ENCODE measurements at places on chromosomes 13 and 19.
A peak's percentile ranks its signal among the peaks of the same experiment; 100 is the strongest.

GRCh38 chr19:55642153-55643002, 1.1 kb upstream of the ZNF581 start:
- DNase-seq: peak; percentile 68

GRCh38 chr19:43331435-43332010, 22.0 kb upstream of the CD177 start:
- DNase-seq: peak; percentile 28

DNA sequence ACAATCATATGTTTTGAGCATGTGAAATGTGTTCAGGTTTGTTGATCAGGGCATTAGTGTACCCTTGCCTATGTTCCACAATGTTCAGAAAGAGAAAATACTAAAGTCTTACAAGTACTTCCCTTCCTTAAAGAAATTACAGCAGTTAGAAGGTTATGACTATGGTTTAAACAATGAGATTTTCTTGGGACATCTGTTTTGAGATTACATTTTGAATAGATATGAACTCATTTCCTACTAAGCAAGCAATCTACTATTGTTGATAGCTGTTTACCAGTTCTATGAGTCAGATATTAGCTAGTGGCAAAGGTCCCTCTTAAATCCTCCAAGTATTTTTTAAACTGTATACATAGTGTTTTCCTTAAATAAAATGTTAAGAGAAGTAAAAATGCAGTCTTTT, 241.3 kb downstream of the DACH1 start:
- no peak for DNase-seq

DNA sequence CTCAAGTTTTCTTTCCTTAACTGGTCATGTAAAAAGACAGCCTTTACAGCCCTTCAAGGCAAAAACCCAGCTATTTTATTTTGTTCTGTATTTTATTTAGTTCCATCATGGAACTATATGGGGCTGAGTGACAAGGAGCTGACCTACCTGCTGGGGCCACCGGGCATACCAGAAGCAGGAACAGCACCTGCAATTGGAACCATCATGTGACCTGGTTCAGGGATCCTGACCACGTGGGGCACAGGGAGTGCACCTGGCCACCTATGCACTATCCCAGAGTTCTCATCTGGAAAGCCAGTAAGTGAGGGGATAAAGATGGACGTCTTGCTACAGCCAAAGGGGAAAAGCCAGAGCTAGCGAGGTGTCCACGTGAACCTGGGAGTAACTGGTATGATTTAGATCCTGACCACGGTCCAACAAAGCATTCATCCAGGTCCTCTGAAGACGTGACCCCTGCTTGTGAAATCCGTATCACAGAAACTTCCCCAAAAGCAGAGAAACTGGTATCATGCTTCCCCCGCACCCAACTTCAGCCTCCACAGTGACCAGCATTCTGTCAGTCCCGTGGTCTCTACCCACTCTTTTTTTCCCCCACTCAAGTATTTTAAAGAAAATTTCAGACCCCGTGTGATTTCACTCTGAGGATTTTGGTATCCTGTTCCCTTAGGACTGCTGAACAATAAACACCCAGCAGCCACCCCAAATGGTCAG, 40.5 kb upstream of the SLC15A1 start:
- no peak for DNase-seq

GRCh38 chr19:55452749-55453346, 8.6 kb downstream of the ISOC2 start:
- peak; percentile 98 for DNase-seq

DNA sequence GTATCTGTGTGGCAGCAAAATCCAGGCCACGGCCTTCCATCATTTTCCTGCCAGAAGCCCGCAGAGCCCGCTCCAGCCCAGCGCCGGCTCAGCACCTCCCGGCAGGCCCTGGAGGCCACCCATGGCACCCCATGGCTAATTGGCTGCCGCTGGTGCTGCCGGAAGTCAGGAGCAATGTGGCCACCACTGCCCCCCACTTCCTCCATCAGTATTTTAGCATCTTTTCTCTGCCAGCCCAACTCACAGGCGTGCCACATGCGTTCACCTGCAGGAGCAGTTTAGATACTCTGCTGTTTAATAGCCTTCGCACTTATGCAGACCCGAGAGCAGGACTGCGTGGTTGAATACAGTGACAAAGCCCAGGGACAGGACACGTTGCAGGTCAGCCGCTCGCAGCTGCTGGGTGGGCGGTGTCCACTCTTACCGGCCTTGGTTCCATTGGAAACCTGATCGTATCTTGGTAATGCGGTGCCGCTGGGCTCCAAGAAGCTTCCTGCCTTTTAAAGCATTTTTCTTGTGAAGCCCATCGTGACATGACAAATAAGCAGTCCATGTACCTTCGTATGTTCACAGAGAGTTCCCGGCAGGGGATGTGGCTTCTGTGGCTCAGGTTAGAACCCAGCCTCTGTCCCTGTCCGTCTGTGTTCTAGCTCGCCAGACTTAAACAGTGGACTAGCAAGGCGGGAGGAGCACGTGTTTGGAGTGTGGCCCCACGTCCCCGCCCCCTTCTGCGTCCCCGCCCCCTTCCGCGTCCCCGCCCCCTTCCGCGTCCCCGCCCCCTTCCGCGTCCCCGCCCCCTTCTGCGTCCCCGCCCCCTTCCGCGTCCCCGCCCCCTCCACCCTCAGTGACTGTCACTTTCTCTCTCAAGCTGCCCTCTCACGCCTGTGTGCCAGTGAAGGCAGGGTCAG, 162.0 kb upstream of the SOX1 start:
- peak; percentile 68 for DNase-seq

- DNase-seq: no peak
These were observed 2.5 kb downstream of the MAP1S start for GRCh38 chr19:17721821-17722220.

- DNase-seq: peak; percentile 27
These were observed 1.1 kb downstream of the PAF1 start for GRCh38 chr19:39389631-39390414.

DNA sequence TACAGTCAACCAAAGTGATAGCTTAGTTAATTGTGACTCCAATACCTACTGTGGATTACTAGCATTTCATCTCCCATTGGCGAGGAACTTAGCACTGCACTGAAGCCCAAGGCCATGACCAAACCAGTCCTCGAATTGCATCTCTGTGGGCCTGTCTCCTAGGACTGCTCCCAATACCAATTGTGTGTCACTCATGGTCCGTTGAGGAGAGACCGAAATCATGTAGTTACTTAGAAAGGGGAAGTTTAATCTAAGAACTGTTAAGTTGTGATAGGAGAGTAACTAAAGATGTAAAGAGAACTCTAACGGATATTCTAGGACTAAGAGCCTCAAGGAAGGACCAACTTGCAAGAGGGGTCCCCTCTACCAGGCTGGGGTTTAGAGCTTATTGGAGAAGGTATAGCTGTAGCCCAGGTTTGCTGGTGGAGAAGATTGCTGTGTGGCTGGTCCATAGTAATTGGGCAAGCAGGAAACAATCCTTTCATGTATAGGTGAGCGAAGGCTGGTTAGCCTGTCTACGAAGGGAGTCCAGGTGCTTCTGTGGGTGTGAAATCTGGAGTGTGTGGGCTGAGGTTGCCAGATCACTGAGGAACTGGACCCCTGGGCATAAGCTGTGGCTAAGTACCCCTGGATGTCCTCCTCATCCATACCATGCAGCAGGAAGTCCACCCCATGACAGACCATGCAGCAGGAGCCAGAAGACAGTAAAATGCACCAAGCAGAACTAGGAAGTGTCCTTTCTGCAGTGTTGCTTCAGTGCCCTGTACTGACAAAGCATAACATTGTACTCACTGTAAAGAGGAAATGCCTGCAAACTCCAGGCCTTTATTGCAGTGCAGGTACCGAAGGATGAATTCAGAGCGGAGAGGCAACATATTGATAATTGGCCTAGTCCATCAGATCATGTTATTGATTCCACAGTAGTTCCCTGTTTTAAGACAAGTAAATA, 30.8 kb downstream of the DNAJC3 start:
- DNase-seq: no peak

GRCh38 chr19:49999371-50000010, 25.7 kb downstream of the VRK3 start:
- peak; percentile 51 for DNase-seq

DNA sequence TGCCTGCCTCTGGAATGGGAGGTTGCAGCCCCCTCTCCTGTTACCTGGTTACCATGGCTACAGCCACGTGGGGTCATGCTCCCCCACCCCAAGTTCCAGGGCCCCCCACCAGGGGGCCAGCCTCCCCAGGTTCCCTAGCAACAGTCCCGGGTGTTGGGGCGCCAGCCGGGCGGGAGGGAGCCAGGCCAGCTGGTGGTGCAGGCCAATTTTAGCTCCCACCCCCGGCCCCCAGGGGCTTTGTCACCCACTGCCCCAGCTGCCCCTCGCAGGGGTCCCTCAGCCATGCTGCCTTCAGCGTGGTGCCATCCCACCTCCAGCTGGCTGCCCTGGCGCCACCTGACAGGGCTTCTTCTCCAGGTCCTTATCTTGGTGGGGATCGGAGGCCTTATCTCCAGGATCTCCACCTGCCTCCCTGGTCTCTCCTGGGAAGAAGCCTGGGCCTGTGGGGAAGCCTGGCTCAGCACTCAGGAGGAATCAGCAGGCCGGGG, 3.0 kb downstream of the MARK4 start:
- no peak for DNase-seq

DNA sequence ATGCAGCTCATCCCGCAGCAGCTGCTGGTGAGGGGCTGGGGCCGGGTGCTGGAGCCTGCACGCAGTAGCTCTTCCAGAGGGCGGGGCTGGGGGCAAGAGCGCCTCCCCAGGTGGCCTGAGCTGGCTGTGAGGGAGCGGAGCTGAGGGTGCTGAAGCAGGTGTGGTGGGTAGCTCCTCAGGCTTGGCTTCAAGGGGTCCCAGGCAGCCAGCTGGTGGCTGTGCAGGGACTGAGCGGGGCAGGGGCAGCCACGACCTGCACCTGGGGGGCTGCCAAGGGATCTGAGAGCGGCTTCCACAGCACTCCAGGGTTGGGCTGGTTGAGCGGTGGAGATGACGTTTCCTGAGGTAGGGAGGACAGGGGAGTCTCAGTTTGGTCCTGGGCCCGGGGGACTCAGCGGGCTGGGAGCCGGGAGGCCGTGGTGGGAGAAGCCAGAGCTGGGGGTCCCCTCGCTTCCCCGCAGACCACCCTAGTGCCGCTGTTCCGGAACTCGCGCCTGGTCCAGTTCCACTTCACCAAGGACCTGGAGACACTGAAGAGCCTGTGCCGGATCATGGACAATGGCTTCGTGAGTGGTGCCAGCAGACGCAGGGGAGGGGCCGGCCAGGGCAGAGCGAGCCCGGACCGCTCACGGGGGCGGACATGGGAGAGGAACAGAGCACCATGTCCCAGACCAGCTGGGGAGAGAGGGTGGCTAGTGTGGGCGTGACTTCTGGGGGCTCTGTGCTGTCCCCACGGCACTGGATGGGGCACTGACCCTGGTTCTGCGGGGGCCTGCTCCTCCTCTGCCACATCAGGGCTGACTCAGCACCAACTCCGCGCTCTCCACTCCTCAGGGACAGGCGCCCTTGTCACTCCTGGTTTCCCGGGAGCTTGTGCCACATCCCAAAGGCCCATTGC, 7.4 kb downstream of the PTOV1 start:
- DNase-seq: peak; percentile 23

- DNase-seq: no peak
These were observed 37.7 kb downstream of the USP12 start for GRCh38 chr13:27133889-27134288.

GRCh38 chr19:35117116-35117515, 1.5 kb downstream of the FXYD3 start:
- DNase-seq: peak; percentile 93

DNA sequence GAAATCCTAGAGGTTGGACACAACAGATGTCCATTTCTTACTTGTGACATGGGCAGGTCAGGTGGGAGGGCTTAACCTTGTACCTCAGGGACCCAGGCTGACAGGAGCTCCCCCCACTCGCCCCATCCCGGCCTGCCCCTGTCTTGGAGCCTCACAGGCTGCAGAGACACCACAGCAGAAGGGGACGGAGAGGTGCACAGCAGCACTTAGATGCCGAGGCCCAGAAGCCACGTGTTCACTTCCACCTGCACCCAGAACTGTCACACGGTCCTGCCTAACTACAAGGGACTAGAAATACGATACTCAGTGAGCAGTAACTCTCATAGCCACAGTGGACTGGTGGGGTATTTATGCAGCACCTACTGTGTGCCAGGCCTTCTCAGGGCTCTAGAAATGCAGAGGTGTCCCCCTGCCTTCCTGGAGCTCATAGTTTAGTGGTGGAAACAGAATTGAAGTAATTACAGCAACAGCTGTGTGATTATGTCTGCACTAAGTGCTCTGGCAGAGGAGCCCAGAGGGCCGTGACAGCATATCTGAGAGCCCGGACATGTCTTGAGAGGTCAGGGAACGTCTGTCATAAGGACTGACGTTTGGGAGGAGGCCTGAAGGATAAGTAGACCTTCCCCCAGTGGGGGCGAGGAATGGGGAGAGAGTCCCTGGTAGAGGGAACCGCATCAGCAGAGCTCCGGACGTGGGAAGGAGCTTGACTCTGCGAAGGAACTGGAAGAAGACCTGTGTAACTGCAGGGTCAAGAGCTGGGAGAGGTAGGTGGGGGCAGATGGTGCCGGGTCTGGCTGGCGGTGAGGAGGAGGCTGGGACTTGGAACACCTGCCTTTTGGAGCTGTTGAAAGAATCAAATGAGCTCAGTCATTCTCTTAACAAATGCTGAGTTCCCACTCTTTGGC, 130.0 kb downstream of the SIPA1L3 start:
- DNase-seq: peak; percentile 85

DNA sequence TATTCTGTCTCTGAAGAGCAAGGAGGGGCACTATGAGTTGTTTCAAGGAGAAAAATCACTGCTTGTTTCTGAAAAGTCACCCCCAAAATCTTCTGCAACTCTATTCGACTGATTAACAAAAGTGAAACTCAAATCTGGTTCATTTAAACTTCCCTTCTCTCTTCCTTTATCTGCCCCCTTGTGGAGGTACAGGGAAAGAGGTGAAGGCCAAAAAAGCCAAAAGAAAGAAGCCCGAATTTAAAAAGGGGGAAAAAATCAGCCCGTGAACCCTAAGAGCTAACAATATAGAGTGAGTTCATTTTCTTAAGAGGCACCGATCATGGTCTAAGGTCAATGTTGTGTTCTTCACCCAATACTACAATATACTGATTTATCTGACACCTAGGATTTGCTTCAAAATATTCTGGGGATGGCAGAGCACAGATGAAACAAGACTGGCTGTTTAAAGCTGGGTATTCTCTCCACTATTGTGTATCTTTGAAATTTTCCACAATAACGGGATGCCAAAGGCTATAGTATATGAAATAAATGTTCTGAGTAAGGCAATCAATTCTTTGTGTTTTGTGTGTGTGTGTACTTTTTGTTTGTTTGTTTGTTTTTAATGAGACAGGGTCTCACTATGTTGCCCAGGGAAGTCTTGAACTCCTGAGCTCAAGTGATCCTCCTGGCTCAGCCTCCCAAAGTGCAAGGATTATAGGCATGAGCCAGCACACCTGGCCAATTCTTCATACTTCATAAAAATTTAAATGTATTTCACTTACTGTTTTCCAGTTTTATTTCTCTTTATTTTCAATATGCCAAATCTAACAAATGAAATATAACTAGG, 55.0 kb upstream of the EEF1AKMT1 start:
- DNase-seq: peak; percentile 57

- no peak for DNase-seq
These were observed 1.4 kb downstream of the HNRNPM start for GRCh38 chr19:8446061-8446709.
